T-helper 2 cell (primary cell): ENCODE measurements at places on chromosomes 6 and 20.

DNA sequence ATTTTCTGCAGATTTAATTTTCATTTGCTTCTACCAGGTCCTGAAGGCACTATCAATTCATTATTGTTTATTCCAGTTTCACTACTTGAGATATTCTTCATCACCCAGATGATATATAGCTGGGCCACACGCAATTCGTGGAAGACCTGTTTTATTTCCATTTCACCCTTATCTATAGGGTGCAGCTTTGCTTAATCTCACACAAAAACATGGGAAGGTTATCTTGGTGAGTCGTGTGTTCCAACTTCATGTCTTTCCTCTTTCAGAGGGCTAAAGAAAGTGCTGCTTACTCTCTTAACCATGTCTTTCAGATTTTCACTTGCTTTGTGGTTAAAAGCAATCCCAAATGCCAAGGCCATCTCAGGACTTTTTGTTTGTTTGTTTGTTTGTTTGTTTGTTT lies 194.0 kb downstream of the SOD2 start:
- no peak for DNase-seq

GRCh38 chr6:43265564-43265963 lies 22.3 kb downstream of the TTBK1 start:
- no peak for DNase-seq

- DNase-seq: no peak
Observed at GRCh38 chr20:20835897-20836296, 123.5 kb upstream of the RALGAPA2 start.

GRCh38 chr6:167426651-167427050 lies 101.8 kb downstream of the TTLL2 start:
- DNase-seq: no peak

GRCh38 chr20:43755851-43756250 lies 29.0 kb upstream of the GTSF1L start:
- no peak for DNase-seq

DNA sequence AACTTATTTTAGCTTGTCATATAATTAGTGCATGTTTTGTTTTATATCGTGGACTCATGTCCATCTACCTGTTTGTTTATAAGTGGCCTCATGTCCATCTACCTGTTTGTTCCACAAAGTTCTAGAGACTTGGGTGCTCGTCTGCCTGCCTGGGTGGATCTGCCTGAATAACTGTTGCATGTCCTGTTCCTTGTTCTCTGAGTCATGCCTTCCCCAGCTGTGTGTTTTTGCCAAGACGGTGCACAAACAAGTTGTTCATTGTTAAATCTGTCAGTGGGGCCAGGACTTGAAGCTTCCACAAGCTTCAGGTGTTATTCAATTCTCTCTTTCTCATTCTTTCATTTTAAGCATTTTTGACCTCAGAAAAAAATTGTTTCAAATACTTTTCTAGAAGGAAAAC lies 358.0 kb upstream of the CITED2 start:
- no peak for DNase-seq

DNA sequence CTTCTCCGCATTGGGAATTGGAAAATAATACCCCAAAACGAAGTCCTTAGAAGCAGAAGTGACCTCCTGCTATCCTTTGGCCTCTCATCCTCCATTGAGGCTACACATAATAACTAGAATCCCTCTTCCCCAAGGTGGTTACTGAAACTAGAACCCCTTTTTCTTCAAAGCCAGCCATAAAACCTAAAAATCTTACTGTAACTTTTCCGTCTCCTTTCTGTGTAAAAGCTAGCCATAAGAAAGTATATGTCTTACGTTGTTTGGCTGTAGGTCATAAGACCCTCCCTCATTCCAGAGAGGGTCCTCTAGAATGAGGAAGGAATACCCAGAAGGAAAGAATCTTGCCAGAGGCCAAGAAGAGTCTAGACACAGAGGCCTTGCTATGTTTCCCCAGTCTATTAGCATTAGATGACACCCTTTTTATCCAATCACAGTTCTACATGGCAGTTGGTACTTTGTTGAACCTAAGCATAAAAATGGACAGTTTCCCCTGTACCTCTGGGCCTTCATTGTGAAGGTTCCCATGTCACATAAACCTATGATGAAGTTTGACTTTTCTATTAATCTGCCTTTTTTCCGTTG lies 133.9 kb upstream of the BTN3A2 start:
- DNase-seq: no peak

DNA sequence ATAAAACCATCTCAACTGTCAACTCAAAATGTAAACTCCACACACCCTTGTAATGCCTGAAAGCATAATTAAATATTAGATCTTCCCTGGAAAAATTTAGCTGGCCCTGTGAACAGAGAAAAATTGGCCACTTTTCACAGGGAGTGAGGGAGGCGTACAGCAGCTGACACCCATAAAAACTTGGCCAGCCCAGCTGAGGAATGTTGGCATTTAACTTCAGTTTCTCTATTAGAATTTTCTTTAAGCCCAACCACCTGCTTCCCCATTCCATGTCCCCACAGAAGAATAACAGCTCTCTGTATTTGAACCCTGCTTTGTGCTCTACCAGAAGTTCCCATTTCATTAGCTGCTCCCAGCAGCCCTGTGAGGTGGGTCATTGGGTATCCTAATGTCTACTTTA lies 41.0 kb downstream of the PKHD1 start:
- no peak for DNase-seq

DNA sequence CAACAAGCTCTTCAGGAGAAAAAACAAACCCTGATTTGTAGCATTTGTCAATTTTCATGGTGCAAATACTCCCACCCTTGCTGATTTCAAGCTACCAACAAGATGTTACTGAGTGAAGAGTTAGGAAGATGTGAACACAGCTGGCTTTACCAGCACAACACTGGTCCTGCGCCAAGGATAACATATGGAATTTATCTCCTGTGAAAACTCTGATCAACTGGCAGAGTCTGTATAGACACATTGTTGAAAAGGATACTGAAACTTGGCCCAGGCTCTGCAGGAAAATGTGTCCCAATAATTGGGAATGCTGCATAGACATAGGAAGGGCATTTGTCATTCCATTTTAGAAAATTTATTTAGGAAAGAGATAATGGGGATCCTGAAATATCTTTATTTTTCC lies 29.0 kb downstream of the OTOR start:
- DNase-seq: no peak

DNA sequence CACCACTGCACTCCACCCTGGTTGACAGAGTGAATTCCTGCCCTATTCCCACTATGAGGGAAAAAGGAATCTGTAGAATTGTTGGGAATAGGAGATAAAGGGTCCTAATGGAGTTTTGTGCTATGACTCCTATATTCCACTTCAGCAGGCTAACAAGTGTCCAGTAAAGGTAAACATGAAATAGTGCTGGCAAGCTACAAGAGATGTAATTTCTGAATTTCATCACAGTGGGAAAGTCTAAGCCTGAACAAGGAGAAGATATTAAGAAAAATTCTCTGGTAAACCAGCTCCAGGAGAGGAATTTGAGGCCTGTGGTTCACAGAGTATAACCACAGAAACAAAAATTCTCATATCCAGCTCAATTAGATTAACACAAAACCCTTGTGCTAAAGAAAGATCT lies 10.3 kb upstream of the C6orf58 start:
- no peak for DNase-seq

DNA sequence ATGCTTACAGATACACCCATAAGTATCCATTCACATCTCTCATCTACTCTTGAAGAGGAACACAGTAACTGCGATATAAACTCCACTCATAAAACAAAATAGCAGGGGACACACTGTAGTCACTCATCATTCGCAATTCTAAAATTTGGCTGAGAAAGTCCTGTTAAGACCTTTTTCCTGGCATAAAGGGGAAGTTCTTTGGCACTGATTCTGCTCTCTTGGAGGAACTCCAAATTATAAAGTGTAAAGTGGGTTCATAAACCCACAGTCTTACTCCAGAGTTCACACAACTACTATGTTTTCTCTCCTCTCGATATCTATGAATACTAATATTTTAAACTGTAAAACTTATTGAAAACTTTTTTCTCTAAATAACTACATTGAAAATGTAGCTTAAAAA lies 80.6 kb downstream of the ADGB start:
- no peak for DNase-seq

DNA sequence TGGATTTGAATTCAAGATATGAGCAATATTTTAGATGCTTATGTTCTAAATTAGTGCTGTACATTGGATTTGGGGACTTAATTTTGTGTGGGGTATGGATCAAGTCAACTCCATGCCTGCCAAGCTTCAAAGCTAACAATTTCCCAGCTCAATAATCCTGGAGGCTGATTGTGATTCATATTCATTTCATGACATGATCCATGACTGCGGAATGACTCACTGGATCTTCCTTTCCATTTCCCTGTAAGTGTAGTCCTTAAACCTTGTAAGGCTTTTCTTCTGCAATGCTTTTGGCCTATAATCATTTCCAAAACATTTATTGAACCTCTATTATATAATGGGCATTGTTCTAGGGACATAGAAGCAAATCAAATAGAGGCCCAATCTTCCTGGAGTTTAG lies 44.7 kb upstream of the CCN2 start:
- DNase-seq: no peak

DNA sequence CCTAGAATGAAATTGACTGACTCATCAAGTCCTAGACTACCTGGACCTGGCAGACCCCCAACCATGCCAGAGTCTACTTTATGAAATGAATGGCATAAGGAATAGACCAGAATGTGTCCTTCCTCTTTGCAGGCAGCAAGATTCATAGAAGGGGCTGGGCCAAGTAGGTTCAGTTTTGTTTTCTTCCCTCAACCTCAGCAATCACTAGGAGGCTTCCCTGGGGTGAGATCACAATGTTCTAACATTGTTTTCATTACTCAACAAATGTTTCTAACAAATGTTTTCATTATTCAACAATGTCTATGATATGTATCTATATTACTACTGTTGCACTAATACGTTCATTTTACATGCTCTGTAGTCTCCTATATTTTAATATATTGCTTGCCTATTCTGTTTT lies 8.4 kb upstream of the FAM162B start:
- no peak for DNase-seq

- no peak for DNase-seq
Observed at GRCh38 chr6:24981386-24981760, 45.6 kb upstream of the RIPOR2 start.

GRCh38 chr20:31785089-31785488 lies 34.1 kb upstream of the MYLK2 start:
- no peak for DNase-seq

DNA sequence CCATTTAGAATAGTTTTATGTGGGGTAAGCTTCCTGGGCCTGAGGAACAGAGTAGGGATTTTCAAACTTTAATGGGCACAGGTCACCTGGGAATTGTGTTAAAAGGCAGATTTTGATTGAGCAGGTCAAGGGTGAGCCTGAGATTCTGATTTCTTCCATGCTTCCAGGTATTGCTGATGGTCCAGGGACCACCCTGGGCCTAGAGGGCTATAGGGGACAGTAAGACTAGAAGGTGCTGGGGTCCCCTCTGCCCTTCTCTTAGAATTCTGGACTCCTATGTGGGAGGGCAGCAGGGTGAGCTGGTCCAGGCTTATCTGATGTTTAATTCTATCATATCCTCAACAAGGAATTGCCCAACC lies 2.6 kb downstream of the DDR1 start:
- DNase-seq: no peak

DNA sequence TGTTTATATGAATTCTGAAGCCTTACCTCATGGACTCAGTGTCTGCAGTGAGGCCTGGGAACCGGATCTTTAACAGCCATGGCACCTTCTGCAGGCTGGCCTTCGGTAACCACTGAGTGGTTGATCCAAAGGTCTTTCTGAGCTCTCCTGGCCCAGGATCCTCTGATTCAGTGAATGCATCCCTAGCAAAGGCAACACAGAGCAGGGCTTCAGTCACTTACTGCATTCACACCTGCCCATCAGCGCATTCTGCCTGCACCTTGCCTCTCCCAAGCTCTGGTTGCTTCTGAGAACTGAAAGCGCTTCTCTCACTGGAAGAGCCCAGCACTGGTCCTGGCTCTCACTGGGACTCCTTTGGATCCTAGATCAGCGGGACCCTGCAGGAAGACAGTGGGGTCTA lies 8.4 kb upstream of the CST9 start:
- no peak for DNase-seq

- DNase-seq: no peak
Observed at GRCh38 chr6:167238146-167238693, 52.9 kb upstream of the UNC93A start.

DNA sequence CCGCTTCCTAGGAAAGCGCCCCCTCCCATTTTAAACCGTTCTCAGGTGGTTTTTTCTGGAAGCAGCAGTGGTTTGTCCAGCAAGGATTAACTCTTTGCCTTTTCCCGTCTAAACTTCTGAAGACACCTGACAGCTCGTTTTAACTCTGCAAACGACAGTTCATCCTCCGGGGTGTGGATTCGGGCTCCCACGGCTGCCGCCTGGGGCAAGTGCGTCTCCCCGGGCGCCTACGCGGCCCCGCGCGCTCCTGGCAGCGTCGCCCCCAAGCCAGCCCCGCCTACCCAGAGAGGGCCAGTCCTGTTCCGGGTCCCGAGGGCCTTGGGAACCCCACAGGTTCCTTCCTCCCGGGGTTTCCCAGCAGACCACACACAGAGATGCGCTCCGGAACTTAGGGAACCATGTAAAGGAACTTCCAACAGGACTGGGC lies 54.4 kb downstream of the PRR18 start:
- no peak for DNase-seq

- no peak for DNase-seq
Observed at GRCh38 chr6:113211170-113211569, 646.0 kb upstream of the MARCKS start.

GRCh38 chr6:156685823-156686222 lies 91.4 kb upstream of the ARID1B start:
- no peak for DNase-seq

DNA sequence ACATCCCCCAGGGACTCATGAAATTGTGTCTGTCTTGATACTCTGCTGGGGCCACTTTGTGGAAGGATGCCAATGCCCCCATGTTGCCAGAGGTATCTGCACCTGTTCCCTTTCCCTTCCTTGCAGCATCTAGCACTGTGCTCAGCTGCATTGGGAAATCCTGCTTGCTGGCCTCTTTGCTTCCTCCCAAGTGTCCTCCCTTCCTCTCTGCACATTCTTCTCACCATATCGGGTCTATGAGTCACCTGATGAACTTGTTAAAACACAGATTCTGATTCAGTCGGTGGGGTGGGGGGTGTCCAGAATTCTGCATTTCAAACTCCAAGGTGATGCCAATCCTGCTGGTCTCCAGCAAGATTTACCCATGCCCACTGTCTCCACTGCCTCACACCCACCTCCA lies 467.8 kb downstream of the PTPRT start:
- DNase-seq: no peak
